ENCODE measurements at places on chromosomes 1 and 21.

GRCh38 chr1:204254031-204254661 is 40.4 kb upstream of the GOLT1A start:
- no peak for DNase-seq

DNA sequence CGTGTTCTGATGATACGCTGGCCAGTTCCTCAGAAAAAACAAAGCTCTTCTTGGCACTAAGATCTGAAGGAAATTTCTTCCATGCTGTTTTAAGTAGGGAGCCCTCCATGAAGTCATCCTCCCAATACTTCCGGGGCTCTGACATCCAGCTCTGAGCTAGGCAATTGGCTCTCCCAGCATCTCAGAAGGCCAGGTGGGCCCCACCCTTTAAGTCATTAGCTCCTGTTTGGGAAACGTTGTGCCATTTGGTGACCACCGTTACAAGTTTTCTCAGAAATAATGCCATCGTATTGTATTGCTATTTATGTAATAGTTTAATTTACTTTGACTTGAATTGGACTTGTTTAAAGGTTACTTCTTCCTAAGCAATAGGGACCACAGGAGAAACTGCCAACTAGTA is 130.3 kb upstream of the EDN2 start:
- DNase-seq, result no peak

DNA sequence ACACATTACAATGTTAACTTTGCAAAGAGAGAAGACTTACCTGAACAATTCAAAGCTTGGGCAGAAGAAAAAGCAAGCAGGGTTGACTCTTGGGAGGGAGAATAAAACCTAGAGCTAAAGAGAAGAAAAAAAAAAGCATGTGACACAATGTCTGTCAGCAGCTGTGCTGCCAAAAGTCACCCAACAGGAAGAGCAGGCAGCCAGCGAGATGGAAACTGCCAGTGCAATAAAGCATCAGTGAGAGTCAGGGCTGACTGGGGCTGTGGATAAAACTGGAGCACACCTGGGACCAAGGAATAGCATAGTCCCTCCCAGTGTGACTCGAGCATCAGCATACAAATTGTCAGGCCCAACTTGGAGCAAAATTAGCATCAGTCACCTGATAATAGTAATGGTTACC is 65.0 kb upstream of the SLC22A15 start:
- DNase-seq, result no peak

DNA sequence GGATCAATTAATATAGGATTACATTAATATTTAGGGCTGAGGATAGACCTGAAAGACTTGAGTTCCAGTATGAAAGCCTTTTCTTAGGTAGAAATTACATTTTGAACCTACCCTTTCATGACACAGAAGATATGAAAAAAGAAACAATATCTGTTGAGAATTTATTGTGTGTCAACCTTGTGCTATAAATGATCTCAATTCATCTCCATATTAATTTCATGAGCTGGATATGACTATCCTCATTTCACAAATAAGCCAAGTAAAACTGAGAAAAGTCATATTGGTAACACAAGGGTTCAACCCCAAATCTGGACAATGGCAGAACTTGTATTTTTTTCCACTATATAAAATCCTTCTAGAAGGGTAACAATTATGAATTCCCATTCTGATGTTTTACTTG is 120.0 kb downstream of the TRIM33 start:
- DNase-seq, result no peak

- DNase-seq, result no peak
These were observed 11.9 kb downstream of the KCNJ10 start for GRCh38 chr1:160058087-160058486.

DNA sequence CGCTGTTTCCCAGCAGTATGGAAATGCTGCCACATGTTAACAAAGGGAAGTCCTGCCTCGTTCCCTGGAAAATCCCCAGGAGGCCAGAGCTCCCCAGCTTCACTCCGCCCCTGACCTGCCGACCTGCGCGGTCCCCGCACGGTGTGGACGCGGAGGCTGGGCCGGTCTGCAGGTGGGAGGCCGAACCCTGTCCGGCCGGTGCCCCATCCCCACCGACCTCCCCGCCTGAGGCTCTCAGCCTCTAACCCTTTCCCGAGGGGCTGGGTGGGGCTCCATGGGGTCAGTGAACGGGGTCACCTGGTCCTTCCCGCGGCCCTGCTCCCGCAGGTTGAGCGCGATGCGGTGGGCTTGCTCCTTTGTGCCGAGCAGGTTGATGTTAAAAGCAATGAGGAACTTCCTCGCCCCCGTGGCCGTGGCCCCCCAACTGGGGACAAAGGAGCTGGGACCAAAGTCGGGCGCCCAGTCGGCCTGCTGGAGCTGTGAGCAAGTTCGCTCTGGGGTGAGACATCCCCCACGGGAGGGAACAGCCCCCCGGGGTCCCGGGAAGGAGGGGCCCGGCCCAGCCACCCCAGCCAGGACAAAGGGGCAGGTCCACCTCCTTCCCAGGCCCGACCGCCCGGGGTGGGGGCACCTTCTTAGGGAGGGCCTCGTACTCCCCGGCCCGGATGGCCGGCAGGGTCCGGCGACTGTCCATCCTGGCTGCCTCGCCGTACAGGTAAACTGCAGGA is 4.0 kb downstream of the FTCD start:
- DNase-seq, result no peak

GRCh38 chr1:224539971-224540370 is 76.1 kb upstream of the CNIH3 start:
- no peak for DNase-seq

GRCh38 chr1:75097654-75098053 is 36.5 kb upstream of the LHX8 start:
- no peak for DNase-seq

DNA sequence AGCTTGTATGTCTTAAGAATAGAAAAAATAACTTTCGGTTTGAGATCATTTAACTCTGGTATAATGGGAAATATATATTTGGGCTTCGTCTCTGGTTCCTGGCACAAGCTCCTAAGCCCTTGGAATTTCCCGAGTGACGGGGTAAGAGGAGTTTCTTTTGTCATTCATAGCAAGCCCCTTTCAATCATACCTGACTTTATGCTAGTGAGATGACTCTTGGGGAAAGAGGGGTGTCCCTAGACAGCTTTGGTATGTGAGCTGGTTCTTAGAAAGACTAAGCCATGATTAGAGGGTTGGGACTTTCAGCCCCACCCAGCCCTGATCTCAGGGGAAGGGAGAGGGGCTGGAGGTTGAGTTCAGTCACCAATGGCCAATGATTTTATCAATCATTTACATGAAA is 13.9 kb upstream of the MTARC1 start:
- no peak for DNase-seq

DNA sequence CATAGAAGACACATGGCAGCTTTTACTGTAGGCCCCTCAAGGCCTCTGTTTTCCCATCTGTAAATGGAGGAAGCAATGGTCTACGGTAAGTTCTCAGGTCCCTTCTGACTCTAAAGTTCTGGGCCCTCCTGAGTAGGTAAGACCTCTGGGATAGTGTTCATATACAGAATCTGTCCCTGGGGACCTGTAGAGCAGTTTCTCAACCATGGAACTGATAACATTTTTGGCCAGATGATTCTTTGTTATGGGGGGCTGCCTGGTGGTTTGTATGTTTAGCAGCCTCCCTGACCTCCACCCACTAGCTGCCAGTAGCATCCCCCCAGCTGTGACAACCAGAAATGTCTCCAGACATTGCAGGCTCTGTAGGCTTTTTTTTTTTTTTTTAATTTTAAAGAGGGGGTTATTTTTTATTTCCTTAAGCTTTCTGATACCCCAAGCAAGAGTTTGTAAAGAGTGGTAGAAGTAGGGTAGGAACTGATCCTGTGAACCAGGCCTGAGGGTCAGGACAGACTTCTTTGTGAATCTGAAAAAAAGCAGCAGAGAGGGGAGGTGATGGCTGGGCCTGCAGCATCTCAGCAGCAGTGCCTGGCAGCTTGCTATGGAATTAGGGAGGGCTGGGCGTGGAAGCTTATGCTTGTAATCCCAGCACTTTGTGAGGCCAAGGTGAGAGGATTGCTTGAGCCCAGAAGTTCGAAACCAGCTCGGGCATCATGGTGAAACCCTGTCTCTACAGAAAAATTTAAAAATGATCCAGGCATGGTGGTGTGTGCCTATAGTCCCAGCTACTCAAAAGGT is 20.2 kb upstream of the TCEA3 start:
- no peak for DNase-seq

- DNase-seq, result no peak
These were observed 171.0 kb downstream of the LRRC40 start for GRCh38 chr1:70034403-70034802.

- no peak for DNase-seq
These were observed 498 bp downstream of the KRTAP10-2 start for GRCh38 chr21:44550807-44551206.

DNA sequence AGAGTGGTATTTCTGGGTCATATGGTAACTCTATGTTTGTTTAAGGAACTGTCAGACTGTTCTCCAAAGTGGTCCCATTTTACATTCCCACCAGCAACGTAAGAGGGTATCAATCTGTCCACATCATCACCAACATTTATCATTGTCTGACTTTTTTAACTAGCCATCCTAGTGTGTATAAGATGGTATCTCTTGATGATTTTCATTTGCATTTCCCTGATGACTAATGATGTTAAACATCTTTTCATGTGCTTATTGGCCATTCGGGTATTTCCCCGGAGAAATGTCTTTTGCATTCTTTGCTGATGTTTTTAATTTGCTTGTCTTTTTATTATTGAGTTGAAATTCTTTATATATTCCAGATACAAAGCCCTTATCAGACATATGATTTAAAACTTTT is 370.1 kb upstream of the NR5A2 start:
- no peak for DNase-seq

- no peak for DNase-seq
These were observed 32.0 kb downstream of the ACTN2 start for GRCh38 chr1:236718328-236718727.

GRCh38 chr1:77031106-77031662 is 163.9 kb downstream of the ST6GALNAC5 start:
- DNase-seq, result no peak

GRCh38 chr1:208178091-208178529 is 66.1 kb downstream of the PLXNA2 start:
- DNase-seq, result no peak

DNA sequence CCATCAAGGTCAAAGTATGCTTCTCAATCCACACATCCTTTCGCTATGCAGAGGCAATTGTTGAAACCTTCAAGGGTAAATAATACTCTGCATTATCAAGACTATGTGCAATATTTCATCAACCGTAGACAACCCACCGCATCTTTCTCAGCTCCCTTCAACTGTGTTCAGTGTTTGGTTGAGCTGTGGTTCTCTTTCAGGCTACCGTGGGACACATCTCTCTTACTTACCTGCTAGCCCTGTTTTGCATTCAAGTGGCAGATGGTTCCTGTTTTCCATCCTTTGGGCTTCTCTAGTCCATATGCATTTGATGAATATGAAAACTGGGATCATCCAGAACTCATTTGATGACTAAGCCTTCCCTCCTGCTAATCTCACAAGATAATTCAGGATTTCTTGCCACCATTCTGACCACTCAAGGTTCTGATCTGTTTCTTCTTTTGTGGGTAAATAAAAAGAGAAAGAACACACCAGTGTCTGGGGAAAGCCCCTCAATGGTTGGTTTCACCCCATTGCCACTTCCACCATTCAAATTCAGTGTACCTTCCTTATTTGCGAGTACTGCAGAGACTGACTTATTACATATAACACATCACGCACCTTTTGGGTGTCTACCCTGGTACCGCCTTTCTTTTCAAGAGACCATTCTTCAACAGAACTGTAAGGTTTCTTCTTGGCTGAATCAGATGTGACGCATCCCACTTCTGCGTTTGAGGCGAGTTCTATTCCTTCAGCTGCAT is 61.7 kb downstream of the BACE2 start:
- DNase-seq, result no peak

GRCh38 chr1:234127026-234127671 is 222.7 kb downstream of the SLC35F3 start:
- DNase-seq, result no peak

GRCh38 chr1:93722081-93723031 is 40.7 kb upstream of the BCAR3 start:
- no peak for DNase-seq

- DNase-seq, result no peak
These were observed 115.0 kb upstream of the TMPRSS2 start for GRCh38 chr21:41622831-41623548.

DNA sequence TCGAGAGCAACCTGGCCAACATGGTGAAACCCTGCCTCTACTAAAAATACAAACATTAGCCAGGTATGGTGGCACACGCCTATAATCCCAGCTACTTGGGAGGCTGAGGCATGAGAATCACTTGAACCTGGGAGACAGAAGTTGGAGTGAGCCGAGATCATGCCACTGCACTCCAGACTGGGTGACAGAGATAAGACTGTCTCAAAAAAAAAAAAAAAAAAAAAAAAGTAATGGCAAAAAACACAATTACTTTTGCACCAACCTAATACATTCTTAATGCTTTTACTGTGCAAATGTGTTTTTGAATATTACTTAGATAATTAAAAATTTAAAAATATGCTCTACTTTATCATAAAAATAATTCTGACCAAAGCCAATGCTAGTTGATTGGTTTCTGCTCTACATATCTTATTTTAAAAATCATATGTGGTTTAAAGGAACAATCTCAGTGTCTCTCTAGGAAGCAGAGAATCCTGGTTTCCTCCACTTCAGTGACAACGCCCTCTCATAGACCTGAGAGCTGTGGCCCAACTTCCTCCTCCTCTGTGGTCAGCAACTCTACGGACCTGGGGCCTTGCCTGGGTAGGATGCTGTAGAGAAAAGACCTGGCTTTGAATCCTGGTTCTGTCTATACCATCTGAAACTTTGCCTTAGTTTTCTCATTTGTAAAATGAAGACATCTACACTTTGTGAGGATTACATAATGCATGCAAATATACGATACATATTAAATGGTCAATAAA is 64.7 kb downstream of the TGFBR3 start:
- no peak for DNase-seq

DNA sequence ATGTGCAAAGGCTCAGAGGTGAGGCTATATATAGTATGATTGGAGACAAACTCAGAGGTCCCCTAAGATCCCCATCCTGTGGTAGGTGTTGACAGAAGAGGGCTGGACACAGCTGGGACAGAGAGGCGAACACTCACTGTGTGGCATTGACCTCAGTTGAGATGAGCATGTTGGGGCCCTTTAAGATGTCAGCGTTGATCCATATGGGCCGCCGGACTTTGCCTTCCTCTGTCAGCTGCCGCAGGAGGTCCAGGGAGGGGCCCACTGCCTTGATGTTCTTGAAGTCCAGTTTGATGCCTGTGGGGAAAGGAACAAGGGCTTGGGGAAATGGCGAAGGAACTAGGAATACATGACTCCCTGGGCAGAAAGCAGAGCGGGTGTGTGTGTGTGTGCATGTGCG is 8.8 kb downstream of the FAM151A start:
- no peak for DNase-seq

GRCh38 chr1:91546876-91547275 is 46.2 kb downstream of the CDC7 start:
- DNase-seq, result no peak

Data from GM13976 (cell line).